ENCODE measurements at places on chromosomes 3 and 15. TPM values are rescaled to one million over a fixed set of nuclear protein-coding genes. Genes with fewer than 3 reads are reported as not detected.

- DNase-seq = peak; percentile 64
Measured at GRCh38 chr3:165643425-165643824, 193.8 kb downstream of the BCHE start.

The IMPG2 gene
- 0.20 TPM for total RNA-seq

The IQCF5 gene
- not detected for total RNA-seq

DNA sequence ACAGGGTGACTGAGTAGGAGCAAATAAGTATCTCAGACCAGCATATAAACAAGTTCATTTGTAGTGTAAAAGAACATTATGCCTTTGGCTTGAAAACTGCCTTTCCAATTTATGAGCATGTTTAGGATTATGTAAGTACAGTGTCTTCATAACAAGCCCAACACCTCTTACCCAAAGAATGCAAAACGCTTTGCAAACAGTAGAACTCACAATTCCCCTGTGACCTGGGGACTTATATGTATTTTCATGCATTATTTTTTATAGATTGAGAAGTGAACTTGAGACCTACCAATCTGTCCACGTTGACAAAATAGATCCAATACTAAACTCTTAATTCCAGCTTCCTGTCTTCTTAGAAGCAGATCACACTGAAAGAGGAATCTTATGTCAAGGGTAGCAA is 202.1 kb downstream of the TP63 start:
- DNase-seq = no peak

DNA sequence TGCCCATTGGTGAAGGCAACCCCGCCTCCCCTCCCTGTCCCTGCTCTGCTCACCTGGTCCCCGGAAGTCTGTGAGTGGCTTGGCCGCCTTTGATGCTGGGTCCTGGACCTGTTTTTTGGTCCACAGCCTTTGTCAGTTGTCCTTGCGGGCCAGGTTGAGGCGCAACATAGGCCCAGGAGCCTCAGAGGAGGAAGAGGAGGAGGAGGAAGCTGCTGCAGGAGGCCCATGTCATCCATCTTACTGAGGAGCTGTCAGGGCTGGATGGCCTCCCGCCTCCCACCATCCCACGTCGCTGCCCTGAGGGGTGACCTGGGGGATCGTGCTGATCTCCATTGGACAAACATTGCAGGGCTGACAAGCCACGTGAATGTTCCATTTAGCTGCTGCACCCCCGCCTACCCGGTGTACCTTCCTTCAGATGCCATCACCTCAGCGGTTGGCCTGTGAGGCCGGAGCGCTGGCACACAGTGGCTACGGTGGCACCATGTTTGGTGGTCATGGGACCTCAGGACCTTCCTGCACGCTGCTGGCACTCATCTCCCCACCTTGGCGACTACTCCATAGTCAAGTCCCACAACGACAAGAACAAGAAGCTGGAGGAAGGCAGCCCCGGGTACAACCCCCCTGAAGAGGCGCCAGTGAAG is 106.3 kb downstream of the SMAD6 start:
- DNase-seq = no peak

- peak; percentile 40 for DNase-seq
Measured at GRCh38 chr3:64501298-64501906, 186.4 kb downstream of the ADAMTS9 start.

The FGD5 gene
- total RNA-seq = not detected

Data from SJCRH30 (cell line).